Stimulated activated CD8-positive, alpha-beta memory T cell treated with anti-CD3 and anti-CD28 coated beads, Interleukin-12 subunit alpha, Interleukin-12 subunit beta, amount 100 ng/mL, for 4 hours (primary cell): ENCODE measurements at places on chromosomes 16 and 17.

DNA sequence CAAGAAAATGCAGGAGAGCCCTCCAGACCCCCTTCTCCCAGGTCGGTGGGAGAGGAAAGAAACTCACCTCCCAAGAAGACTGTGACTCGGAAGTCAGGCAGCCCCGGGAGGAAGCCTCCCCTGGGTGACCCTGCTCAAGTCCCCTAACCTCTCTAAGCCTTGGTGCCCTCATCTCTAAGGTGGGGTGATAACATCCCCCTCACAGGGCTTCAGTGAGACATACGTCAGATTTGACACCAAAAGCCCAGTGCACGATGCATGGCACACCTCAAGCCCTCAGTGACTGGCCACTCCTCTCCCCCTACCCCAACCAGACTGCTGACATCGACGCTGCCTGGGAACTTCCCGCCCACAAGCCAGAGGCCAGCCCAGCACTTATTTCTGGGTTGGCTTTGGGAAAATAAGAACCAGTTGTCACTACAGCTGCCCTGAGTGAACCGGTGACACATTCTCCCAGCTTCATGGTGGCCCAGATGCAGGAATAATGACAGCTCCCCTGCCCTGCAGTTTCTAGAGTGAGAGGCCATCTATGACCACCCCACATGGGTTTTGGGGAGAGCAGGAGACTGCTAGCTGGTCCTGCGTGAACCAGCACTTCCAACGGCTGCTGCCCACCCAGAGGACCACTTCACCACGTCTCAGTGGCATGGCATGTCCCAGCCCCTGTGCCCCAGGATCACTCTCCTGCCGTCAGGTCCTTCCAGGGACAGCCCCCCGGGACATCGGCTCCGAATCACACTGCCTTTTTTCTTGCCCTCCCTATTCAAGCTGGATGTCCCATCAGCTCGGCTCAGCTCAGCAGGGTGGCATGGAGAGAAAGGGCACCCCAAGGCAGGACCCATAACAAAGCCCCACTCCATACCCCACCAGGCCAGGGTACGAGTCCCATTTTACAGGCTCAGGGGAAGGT, 9.5 kb downstream of the KNOP1 start:
- DNase-seq = no peak

GRCh38 chr17:66412857-66413558, 110.6 kb downstream of the PRKCA start:
- no peak for DNase-seq

GRCh38 chr16:78655331-78656113, 556.1 kb downstream of the WWOX start:
- DNase-seq = no peak

DNA sequence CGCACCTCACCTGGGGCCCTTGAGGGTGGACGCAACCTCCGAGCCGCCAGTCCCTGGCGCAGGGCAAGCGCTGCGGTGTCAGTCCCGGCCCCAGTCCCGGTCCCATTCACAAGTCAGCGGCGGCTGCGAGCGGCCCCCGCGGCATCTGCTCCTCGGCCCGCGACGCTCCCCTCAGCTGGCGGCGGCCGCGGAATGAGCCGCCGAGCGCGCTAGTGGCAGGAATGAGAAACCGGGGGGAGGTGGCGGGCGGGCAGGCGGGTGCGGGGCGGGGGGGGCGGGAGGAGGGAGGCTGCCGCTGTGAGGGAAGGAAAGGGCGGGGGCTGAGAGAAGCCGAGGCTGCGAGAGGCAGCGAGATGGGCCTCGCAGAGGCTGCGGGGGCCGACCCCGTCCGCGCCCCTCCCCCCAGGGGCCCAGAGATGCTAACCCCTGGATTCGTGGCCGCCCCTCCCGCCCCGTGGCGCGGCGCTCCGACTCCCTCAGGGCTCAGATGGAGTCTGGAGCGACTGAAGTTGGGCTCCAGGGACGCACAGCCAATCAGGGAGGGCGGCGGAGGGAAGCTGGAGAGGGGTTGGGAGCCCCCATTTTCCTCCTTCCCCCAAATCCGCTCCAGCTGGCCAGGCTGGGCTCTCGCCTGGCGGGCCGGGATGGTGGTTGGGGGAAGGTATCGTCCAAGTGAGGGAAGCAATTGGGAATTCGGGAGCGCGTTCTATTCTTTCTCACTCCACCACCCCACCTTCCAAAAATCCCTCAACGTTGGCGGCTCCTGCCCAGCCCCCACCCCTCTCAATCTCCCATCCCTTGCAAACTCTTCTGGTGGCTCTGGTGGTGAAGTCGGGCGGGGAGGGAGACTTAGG, at the start of gene CDH11:
CDH11 (minus strand) TSS at position 194 of the 854 bp plus-strand sequence. CDS start 117,194 bp downstream, outside the sequence.
- DNase-seq = no peak

DNA sequence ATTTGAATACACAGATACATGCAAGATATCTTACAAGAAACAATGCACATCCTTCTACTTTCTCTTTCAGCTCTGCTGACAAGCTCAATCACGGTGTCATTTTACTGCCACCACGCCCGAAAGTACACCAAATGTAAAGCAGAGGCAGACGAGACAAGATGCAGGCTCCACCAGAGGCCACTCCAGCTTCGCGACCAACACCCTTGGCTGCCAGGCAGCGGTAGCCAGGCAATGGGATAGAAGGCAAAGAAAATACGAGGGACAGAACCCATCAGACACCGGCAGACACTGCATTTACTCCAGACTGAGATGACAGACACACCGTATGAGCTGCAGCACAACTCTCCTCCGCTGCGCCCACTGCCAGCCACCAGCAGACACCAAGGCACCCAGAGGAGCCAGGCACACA, 41.0 kb downstream of the USP22 start:
- DNase-seq = no peak

DNA sequence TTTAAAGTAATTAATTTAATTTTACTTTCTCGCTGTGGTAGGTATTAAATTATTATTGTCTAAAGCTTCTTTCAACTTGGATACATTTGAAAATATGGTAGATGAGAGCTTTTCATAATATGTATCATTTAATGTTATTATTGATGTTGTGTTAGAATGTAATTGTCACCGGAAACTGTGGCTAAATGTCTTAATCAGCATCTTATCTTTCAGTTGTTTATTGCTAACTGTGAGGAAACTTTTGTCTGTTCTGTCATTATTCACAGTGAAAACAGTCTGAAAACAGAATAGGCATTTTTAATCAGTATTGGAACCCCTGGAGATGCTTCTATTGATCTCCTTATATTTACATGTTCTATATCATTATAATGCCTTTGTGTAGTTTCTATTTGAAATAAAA, 120.7 kb downstream of the STXBP4 start:
- no peak for DNase-seq

GRCh38 chr17:81665205-81666091, 957 bp downstream of the OXLD1 start:
- DNase-seq = peak; percentile 44
